ENCODE measurements at places on chromosomes 7 and 10. TPM values are rescaled to one million over a fixed set of nuclear protein-coding genes. Genes with fewer than 3 reads are reported as not detected.

SLK gene
- total RNA-seq: 44.8 TPM

DNA sequence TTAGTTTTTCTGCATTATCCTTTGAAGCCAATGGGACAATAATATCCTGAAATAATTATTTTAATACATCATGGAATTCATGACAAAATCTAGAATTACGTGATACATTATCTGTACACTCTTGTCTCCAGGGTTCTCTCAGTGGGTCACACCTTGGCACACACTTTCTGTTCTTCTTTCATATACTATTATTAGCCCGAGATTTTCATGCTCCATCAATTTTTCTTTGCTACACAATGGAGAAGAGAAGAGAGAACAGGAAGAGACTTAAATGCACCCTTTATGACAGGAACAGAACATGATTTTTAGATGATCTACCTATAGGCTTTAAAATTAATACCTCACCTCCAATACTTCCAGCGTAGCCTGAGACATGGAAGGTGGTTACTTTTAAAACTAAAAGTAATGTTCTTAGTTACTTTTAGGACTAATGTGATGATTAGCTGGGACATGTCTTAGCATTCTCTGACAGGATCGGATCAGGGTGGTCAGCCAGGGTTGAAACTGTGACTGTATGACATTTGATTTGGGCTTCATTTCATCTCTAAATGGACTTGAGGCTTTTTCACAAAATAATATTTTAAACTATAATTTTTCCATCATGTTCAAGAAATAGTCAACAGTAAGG lies 148.2 kb upstream of the WNT16 start:
- no peak for DNase-seq

DNA sequence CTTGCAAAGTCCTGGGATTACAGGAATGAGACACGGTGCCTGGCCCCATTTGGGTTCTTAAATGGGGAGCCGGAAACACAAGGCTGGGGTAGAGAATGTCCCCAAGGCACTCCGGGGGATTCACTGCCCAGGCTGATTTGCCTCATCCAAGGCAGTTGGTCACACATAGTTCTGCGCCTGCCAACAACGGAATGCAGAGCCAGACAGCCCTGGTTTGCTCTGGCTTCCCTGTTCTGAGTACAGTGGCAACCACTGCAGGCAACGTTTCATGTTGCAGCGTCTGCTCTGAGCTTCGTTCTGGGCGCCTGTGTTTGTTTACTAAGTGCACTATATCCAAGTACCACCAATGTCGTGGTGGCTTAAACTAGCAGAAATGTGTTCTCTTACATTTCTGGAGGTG lies 61.7 kb upstream of the C1QL3 start:
- no peak for DNase-seq

DNA sequence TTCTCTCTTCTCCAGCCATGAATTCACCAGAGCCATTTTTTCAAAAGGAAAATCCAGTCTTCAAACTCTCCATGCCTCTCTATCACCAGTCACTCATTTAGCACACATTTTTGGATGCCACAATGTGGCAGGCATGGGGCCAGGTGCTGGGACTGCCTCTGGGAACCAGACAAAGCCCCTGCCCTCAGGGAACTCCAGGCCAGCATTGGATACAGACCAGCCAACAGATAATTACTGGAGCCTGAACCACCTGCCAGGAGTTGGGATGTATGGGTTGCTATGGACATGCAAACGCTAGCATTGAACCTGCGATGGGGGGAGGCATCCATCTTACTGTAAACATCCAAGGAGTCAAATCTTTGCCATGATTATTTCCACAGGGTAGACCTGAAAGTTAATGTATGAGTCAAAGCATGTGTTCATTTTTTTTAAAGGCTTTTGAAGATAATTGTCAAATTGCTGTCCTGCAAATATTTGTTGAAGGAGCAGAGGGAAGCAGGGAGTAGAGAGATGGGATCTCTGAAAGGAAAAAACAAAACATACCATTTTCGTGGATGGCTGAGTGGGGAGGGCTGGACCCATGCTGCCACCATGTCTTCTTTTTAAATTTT lies 43.2 kb downstream of the SRRM3 start:
- no peak for DNase-seq

- DNase-seq: peak; percentile 44
Observed at GRCh38 chr7:37833107-37833817, 15.1 kb upstream of the NME8 start.

- no peak for DNase-seq
Observed at GRCh38 chr7:12235970-12236369, 24.9 kb downstream of the TMEM106B start.

DNA sequence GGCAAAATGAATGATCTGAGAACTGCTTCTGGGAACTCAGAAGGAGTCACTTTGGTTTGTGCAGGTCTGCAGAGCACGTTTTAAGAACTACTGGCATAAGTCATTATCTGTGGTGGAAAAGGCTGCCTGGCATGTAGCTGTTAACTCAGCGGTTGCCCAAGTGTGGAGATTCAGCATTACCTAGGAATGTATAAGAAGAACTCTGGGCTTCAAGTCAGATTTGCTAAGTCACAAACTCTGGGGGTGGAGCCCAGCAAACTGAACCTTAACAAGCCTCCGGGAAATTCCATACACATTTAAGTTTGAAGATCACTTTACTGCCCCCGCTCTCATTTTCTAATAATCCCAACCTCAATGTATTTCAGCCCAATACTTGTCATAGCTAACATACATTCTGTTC lies 31.1 kb downstream of the PLXDC2 start:
- no peak for DNase-seq

GRCh38 chr7:105719395-105719794 lies 138.1 kb upstream of the EFCAB10 start:
- DNase-seq: no peak

FAM24B gene
- 2.8 TPM for total RNA-seq

DNA sequence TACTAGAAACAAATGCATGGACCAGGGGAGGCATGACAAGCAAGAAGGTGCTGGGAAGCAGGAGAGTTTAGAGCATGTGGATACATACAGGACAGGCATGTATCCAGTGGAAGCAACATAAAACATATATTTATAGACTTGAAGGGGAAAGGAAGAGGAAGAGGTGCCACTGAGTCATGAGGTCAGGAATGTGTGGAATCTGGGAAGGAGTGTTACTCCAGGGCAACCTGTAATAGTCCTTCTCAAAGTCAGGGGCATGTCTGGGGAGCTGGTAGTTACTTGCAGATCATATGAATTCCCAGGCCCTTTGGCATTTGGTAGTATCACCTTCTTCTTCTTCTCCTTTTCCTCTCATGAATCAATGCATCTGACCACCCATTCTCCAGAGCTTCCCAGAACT lies 246.6 kb downstream of the XPNPEP1 start:
- no peak for DNase-seq

STX1A gene
- 16.9 TPM for total RNA-seq

DNA sequence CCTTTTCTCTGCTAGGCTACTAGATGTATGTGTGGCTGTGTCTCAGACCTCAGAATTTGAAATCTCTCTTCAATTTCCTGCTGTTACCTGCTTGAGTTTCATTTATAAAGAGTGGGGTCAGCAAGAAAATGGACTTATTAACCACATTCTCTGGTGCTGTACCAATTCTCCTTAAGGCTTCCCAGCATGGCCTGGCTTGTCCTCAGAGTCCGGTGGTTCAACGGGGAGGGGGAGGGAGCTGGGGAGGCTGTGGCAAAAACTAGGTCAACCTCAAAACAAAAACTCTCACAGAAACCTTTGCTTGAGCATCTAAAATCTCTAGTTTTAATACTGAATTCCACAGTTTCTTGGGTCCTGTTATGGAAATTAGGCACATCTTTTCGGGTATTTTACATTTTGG lies 389.1 kb upstream of the COBL start:
- DNase-seq: no peak

ACBD7 gene
- 2.4 TPM for total RNA-seq

LIPJ gene
- not detected for total RNA-seq

DNA sequence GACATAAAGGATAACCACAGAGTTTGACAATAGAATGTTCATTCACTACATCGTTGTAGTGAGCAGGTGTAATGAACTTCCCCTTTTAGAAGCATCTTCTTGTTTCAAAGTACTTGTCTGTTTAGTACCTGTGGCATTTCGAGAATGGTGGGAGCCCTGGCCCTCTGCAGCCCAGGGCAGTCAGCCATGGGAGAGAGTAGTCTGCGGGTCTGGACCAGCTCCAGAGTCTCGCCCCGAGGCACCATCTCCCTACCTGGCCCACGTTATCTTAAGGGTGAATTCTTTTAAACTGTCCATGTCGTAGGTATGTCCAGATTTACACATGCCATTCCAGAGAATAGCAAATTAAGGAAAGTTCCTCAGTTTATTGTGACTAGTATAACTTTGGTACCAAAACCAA lies 99.7 kb downstream of the BMPR1A start:
- DNase-seq: no peak

DNA sequence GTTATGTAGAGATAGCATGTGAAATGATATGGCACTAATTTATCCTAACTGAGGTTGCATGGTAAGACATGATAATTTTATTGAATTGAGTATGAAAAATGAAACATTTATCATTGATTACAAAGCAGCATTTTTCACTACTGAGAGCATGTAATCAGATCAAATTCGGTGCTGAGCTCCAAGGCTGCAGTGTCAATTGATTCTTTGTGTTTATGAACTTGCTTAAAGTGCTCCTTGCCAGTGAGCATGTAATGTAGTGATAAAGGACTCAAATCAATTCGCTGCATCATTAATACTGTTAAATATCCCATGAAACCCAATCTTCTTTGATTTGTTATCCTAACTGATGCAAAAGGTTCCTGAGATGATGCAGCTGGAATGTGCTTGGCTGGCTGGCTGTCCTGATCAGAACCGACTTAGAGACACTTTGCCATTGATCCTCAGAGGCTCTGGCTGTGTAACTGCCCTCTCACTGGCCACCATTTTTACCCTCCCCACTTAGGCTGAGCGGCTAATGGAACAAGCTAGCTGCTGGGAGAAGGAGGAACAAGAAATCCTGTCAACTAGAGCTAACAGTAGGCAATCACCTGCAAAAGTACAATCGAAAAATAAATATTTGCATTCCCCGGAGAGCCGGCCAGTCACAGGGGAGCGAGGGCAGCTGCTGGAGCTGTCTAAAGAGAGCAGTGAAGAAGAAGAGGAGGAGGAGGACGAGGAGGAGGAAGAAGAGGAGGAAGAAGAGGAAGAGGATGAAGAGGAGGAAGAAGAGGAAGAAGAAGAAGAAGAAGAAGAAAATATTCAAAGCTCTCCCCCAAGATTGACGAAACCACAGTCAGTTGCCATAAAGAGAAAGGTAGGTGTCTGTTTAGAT lies 89.8 kb upstream of the SAMD8 start:
- no peak for DNase-seq

DNA sequence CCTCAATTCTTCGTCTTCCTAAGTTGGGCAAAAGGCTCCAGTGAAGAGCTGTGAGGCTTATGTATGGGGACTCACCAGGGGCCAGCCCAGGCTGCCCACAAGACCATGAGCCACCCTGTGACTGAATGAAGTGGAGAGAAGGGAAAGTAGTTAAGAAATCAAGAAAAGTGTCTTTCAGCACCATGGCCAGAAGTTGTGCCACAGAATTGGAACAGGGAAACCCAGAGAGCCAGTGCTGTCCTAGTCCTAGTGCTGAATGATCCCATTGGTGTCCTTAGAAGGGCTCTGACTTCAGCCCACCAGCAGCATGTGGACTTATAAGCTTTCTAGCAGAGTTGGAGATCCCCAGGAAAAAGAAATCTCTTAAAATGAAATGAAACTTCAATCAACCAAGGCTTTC lies 37.0 kb upstream of the CCSER2 start:
- DNase-seq: no peak

- no peak for DNase-seq
Observed at GRCh38 chr10:131743190-131744151, 157.3 kb upstream of the PPP2R2D start.

ZNF853 gene
- 2.9 TPM for total RNA-seq

CALHM1 gene
- not detected for total RNA-seq

DNA sequence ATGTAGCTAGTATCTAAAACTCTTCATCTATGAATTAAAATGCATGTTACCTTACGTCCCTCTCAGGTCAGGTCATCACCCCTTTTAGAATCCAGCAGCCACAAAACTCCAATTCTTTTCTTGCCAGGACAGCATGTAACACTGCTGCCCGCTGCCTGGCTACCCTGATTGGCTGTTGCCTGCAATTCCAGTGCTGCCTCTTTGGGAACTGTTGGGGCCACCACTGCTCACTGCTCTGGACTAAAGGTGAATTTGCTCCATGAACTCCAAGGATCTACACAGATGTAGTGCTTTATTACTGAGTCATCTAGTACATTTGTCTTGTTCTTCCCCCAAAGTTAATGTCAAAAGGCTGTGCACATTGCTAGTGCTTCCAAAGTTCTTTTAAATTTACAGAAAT lies 40.4 kb downstream of the SCIN start:
- DNase-seq: no peak

DNA sequence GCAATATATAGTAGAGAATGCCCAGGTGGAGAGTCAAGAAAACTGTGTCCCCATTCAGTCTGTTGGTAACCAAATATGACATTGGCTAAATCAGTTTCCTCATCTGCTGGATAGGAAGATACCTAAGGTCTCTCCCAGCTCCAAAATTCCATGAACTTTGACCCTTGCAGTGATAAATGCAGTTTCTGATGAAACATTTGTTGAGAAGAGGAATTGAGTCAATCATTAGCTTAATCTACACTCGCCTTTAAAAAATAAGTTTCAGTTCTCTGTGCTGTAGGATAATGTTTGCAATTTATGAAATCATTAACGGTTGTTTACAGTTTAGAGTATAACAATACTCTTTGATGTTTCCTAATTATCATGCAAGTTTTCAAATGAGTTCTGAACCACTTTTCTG lies 38.0 kb upstream of the SLC25A13 start:
- DNase-seq: no peak

DNA sequence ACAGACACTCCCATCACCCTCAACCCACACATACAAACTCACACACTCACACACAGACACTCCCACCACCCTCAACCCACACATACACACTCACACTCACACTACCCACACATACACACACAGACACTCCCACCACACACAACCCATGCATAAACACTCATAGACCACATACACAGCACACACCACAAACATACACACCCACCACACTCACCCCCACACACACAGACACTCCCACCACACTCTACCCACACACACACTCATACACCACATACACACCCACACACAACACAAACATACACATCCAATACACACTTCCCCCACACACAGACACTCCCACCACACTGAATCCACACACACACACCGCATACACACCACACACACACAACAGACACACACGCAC lies 521.2 kb downstream of the TCERG1L start:
- DNase-seq: no peak

- no peak for DNase-seq
Observed at GRCh38 chr7:155032978-155033377, 30.1 kb upstream of the PAXIP1 start.

Measured in upper lobe of left lung (tissue), 6 donors.